Kidney glomerular epithelial cell (primary cell): ENCODE measurements at places on chromosomes 16 and 17.

DNA sequence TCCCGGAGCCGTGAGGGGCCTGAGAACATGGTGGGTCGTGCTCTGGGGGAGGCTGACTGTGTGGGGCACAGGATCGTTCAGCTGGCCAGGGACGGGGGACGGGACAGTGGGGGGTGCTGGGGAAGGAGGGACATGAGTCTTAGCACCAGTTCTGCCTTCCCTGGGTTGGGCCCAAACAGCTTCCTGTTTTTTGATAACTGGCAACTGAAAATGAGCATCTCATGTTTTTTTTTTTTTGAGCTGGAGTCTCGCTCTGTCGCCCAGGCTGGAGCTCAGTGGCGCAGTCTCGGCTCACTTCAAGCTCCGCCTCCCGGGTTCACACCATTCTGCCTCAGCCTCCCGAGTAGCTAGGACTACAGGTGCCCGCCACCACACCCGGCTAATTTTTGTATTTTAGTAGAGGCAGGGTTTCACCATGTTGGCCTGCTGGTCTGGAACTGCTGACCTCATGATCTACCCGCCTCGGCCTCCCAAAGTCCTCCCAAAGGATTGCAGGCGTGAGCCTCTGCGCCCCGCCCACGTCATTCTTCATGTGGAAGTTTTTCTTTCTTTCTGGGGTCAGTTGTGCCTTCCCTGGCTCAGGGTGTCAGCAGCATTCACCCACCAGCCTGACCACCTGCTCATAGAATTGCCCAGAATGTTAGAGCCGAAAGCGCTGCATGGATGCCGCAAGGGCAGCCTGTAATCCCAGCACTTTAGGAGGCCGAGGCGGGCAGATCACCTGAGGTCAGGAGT lies 6.4 kb downstream of the ASPSCR1 start:
- no peak for DNase-seq

- no peak for DNase-seq
These were observed 2.0 kb downstream of the TMC5 start for GRCh38 chr16:19419698-19420075.

- no peak for DNase-seq
These were observed 59.0 kb upstream of the NKD1 start for GRCh38 chr16:50489182-50489581.

- DNase-seq: no peak
These were observed 231.8 kb upstream of the MON1B start for GRCh38 chr16:76959166-76959565.

GRCh38 chr16:50657241-50657640 lies 23.9 kb downstream of the SNX20 start:
- DNase-seq: no peak

- DNase-seq: no peak
These were observed 30.8 kb upstream of the RPL38 start for GRCh38 chr17:74172700-74173099.

- no peak for DNase-seq
These were observed 574.4 kb upstream of the SOX9 start for GRCh38 chr17:71546419-71546818.

DNA sequence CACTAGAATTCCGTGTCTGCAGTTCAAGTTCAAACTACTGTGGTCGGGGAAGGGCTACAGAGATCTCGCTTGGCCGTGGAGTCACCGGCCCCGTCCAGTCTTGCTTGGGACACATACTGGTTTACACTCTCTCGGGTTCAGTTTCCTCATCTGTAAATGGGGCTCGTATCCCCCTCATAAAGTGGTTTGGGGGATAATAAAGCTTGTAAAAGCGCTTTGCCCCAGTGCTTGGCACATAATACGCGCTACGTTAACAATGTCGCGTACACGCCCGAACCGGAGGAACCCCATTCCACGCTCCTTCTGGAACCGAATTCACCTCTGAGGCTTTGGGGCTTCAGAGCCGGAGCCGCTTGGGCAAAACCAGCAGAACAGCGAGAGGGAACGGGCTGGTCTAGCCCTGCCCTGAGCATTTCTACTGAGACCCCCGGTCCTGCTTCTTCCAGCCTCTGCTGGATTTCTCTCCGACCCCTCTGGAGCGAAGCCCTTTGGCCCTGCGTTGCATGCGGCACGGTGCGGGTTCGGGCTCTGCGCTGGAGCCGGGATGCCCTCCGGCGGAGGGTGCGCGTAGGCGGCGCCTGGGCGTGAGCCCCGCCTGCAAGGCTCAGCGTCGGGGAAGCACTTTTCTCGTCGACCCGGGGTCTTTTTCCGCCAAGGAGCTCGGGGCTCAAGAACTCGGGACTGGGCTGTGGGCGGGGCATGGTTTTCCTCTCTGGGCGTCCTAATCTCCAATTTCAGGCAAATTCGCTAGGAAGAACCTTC lies 26.1 kb upstream of the HOXB13 start:
- DNase-seq: no peak

- no peak for DNase-seq
These were observed 48.0 kb downstream of the SHCBP1 start for GRCh38 chr16:46573008-46573833.

GRCh38 chr16:51306886-51307595 lies 156.0 kb upstream of the SALL1 start:
- no peak for DNase-seq

DNA sequence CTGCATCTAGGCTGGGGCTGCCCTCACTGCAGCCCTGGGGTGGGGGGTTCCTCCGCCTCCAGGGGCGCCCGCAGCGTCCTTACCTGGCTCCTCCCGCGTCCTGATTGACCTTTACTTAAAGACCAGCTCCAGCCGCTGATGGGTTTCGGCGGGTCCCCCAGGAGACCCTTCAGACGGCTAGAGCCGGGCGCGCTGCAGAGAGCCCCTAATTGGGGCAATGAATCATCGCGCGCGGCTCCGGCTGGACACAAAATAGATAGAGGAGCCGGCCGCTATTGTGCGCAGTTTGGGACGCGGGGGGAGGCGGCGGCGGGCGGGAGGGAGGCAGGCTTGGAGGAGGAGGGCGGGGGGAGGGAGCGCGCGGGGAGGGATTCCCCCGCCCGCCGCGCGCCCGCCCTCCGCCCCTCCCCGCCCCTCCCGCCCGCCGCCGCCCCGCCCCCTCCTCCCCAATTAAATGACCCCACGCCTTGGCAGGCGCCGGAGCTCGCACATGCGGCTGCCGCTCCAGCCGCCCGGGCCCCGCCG lies 56.5 kb upstream of the CIBAR2 start:
- no peak for DNase-seq
